ENCODE measurements at places on chromosomes 4 and X.

- no peak for DNase-seq
These were observed 31.6 kb downstream of the TIGD2 start for GRCh38 chr4:89142691-89143669.

DNA sequence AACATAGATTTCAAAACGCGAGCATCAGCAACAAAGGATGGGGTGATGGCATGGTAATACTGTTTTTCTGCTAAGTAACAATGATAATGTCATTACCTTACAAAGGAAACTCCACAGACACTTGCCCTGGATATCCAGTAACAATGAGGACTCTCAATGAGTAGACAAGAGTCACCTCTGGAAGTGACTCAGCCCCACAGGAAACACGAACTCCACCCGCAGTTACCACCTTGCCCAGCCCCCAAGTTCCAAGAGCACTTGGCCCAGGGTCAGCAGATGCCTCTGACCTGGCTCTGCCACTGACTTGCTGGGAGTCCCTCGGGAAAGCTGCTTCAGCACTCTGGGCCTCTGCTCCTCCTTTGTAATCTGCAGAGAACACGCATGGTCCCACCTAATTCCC, 110.3 kb upstream of the MAP3K15 start:
- no peak for DNase-seq

- DNase-seq = no peak
These were observed 42.3 kb upstream of the SRPX start for GRCh38 chrX:38262715-38263620.

DNA sequence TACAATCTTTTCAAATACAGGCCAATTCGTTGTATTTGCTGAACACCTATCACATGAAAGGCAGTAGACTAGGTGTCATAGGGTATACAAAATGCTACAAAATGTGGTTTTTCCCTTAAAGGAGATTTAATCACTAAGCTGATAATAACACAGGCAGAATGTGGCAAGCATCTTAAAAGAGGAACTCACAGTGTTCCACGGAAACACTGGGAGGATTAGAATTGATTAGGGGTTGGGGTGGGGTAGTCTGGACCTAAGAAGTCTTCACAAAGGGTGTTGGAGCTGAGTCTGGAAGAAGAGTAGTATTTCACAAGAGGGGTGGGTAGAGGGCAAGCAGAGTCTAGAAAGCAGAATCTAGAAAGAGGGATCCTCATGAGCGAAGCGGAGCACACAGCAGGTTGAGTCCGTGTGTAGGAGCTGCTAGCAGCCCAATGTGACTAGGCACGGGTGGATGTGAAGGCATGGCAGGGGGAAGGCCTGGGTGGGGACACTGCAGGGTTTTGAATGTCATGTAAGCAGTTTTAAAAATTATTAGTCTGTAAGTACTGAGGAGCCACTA, 123.6 kb downstream of the MGST2 start:
- DNase-seq = no peak

GRCh38 chrX:124217304-124218251, 114.9 kb upstream of the TEX13D start:
- DNase-seq = no peak
